MG63 (cell line): ENCODE measurements at places on chromosomes 13 and 19.

DNA sequence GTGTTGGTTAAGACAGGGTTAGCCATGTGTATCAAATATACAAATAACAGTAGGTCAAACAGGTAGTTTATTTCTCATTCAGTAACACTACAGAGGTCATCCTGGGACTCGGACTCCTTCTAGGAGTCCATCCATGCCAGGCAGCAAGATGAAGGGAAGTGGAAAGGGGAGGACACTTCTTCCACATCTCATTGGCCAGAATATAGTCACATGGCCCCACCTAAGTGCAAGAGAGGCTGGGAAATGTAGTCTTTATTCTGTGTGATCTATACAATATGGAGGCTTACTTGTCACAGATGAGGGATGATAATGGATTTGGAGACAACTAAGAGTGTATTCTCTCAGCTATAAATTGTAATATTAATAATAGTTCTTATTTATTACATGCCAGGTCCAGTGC is 31.1 kb downstream of the RDH8 start:
- DNase-seq: no peak

GRCh38 chr13:79365981-79366380 is 40.1 kb downstream of the RBM26 start:
- no peak for DNase-seq

DNA sequence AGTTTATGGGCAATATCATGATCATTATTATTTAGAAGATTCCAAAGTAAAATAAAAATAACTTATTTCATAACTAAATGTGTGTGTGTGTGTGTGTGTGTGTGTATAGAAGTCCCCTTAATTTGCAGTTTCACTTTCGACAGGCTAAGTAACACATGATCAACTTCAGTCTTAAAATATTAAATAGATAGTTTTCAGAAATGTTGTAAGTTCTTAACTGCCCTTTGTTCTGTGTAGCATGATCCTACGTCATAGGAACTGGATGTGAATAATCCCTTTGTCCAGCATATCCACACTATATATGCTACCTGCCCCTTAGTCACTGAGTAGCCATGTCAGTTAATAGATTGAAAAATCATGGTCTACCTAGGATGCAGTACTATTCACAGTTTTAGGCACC is 1863.5 kb upstream of the PCDH20 start:
- DNase-seq: no peak

- DNase-seq: no peak
Measured at GRCh38 chr19:37961198-37961597, 54.2 kb downstream of the SIPA1L3 start.

DNA sequence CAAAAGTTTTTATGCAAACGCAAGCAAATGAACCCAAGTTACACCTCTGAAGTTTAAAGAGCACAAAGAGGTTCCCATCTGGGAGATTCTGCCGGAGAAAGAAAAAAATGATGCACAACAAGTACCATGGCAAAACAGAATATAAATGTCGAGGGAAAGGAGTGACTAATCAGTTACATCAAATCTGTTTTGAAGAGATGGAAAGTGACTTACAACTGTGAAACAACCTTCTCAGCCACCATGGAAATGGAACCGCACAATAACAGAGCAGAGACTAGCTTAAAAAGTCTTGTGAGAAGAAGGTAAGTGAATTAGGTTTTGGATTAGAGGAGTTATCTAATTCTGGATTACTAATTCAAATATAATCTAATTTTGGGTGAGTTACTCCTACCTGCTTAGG is 2.4 kb downstream of the HSPH1 start:
- no peak for DNase-seq

GRCh38 chr19:46825731-46826055 is 25.0 kb downstream of the AP2S1 start:
- DNase-seq: no peak

- no peak for DNase-seq
Measured at GRCh38 chr19:18157465-18158063, 4.6 kb downstream of the PIK3R2 start.

- peak; percentile 4 for DNase-seq
Measured at GRCh38 chr13:44763615-44764301, 187.6 kb upstream of the TSC22D1 start.

DNA sequence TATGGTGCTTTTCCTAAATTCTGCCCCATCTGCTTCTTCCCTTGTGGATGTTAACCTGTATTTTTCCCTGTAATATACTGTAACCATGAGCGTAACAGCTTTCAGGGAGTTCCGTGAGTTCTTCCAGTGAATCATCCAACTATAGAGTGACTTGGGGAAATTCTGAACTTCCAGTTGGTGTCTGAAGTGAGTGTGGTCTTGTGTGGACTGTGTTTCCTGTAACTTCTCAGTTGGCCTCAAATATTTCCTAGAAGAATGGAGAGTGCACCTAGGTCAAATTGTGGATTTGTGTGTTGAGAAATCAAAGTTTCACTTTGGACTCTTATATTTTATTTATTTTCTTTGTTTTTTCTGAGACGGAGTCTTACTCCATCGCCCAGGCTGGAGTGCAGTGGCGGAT is 11.0 kb upstream of the ZNF766 start:
- DNase-seq: no peak

DNA sequence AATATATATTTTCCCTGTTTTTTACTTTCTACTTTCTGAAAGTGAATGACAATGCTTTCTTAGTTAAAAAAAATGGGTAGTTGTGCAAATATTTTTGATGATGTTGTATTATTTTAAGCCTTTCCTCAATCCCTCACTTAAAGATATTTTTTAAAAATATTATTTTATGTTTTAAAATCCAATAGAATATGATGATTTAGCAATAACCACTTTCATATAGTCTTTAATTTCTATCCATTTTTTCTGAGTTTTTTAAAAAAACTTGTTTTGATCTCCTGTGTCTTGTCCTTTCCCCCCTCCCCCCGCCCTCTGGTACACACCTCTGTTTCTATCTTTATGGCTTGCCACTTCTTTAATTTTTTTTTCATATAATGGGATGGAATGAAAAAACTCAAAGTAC is 362.0 kb upstream of the SLITRK6 start:
- DNase-seq: no peak

DNA sequence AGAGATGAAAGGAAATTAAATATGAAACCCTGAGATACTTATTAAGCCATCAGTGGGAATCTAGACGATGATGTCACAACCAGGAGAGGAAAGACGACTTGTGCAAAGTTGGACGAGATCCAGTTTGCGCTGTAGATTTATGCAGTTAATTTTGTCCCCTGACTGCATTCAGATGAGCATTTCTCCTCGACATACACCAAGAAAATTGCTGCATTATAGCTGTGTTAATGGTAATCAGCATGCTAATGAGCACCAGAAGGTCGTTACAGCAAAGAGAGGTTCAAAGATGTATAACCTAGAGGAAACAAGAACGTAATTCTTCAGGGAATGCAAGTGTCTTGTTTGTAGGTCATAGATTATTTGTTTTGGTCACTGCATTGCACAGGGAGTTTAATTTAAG is 371.7 kb downstream of the RBM26 start:
- DNase-seq: no peak

GRCh38 chr13:37700887-37701286 is 102.3 kb upstream of the POSTN start:
- no peak for DNase-seq

DNA sequence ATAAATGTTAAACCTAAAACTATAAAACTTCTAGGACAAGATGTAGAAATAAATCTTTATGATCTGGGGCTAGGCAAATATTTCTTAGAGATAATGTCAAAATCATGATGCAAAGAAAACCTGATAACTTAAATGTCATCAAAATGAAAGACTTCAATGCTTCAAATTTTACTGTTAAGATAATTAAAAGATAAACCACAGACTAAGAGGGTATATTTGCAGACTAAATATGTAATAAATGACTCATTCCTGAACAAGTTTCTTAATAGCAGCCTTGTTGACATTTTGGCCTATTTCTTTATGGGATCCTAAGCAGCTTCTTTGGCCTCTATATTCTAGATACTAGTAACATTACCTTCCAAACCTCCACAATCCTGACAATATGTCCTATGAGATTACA is 2878.3 kb upstream of the PCDH20 start:
- no peak for DNase-seq

- DNase-seq: no peak
Measured at GRCh38 chr19:48742096-48742495, 1.7 kb upstream of the RASIP1 start.

DNA sequence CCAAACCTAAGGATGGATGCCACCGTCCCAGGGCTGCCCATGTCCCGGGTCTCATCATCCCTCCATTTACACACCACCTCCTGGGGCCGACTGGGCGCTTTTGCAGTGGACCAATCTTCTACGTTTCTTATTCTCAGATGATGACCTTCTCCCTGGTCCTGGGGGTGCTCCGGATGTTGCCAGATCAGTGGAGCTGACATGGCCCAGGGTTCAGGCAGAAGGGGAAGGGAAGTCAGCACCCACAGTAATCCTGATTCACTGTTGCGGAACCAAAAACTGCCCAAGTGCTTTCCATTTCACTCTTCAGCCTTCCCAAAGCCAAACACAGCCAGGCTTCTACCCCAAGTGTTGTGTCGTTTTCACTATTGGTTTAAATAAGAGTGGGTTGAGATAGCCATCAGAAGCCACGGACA is 29.8 kb downstream of the RAB20 start:
- no peak for DNase-seq

GRCh38 chr19:10748927-10749434 is 31.1 kb downstream of the DNM2 start:
- DNase-seq: peak; percentile 56

DNA sequence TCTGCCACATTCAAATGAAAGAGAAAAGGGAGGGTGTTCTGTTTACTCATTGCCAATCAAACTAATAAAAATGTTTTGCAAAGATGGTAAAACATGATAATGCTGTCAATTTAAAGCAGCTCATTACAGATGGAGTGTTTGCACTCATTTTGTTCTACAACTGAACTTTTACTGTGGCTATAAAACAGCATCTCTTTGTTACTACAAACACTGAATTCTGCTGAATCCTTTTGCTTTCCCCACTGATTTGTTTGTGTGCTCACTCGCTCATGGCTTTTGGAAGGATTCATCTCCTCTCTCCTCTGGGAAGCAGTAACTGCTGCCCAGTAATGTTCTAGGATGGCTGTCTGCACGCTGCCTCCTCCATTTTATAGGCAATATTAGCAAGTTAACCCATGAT is 434.5 kb downstream of the PCDH9 start:
- DNase-seq: no peak

- no peak for DNase-seq
Measured at GRCh38 chr13:28568286-28568685, 73.4 kb upstream of the FLT1 start.

- DNase-seq: no peak
Measured at GRCh38 chr13:27522847-27523246, 72.5 kb upstream of the MTIF3 start.

DNA sequence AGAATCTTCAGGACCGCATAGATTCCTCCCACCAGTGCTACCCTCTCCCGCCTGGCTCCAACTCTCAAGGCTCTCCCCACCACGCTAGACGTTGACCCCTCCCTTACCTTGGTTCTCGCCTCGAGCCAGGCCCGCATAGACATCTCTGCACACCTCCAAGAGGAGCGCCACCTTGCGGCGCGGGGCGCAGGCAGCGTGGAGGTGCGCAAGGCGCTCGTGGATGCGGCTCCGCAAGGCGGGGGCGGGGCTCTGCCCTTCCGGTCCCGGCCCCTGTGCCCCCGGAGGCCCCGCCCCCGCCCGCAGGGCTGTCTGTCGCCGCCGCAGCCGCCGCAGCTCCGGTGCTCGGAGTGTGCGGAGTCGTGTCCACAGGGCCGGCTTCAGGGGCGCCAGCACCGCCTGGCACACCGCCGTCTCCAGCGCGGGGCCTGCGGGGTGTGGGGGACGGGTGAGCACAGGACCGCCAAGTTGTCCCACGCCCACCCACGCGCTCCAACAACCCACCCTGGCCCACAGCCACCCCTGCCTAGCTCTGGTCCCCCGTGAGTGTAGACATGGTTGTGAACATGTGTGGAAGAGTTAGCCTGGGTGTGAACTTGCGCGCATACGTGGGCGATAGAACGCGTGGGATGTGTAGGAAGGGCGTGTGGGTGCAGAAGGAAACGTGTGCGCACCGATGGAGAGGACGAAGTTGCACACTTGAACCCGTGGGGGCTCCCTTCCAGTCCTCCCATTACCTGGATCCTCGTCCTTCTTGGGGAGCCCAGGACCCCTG is 8.1 kb downstream of the RINL start:
- DNase-seq: peak; percentile 85

DNA sequence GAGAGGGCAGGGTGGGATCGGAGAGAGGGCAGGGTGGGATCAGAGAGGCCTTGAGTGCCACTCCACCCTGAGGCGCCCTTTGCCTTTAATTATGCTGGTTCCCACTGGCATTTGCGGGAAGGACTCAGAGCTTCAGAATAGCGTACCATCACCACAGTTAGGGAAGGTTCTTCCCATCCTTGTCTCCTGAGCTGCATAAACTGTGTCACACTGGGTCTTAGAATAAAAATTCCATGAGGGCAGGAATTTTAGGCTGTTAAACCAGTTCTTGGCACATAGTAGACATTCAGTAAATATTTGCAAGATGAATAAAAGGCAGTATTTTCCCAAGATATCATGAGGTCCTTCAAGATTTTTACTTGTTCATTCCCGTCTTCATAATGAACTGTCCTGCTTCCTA is 24.4 kb downstream of the PPP2R1A start:
- no peak for DNase-seq

DNA sequence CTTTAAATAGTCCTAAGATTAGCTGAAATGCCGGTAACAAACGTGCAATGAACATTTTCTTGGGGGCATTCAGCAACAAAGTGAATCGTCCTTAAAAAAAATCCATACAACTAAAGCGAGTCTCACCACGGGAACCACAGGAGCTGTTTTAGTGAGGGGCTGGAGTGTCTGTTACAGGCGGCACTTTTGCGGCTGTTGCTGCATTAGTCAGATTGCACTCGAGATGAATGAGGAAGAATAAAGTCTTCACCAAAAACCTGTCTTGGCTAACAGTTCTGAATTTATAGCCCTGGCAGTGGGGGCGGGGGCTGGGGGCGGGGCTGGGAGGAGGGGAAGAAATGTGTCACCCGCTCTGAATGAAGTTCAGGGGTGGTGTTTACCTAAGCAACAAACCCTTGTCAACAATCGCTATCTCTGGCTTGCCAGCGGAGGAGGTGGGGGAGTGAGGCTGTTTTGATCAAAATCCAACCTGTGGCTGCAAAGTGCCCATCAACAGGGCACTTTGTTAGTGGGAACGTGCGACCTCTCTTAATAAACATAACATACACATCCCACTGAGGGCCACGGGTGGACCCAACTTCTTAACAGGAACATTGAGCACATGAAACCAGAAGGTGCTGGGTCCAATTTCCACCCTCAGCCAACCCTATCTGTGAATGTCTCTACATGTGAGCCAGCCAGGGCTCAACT is 44.5 kb downstream of the RFX2 start:
- DNase-seq: no peak

DNA sequence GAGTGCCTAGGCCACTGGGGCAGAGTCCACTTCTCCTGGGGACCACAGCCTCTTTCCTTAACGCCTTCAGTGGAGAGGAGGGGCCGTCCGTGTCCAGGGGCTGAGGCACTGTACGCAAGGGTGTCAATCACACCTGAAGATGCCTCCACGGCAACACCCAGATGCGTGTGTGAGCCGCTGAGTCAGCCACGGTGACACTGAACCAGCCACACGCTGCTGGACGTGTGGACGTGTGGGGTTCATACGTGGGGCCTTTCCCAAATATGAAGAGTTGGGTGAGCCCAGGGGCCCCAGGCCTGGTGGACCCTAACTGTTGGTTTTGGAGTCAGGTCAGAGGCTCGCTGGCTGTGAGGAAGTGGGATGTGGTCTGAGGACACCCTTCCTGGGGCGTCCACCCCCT is 51.6 kb downstream of the TMEM255B start:
- no peak for DNase-seq

GRCh38 chr13:78402708-78403400 is 200.5 kb downstream of the POU4F1 start:
- no peak for DNase-seq

GRCh38 chr19:2633693-2634075 is 68.8 kb downstream of the GNG7 start:
- no peak for DNase-seq
